ENCODE measurements at places on chromosomes 6 and 20.

DNA sequence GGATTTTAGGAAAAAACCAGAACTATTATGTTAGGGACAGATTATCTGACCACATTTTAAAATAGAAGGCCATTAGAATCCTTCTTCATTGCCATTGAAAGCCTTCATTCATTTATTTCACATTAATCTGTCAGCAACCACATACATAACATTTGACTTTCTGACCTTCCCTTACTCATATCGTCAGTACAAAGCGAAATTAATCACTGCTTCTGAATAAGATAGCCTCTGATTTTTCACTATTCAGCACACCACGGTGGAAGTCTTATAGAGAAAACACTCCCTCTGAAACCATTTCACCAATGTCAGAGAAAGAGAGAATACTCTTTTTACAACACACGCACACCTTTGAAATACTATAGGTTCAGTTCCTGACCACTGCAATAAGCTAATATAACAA lies 442.5 kb upstream of the ID4 start:
- no peak for DNase-seq

- DNase-seq = no peak
These were observed 22.2 kb downstream of the BANF2 start for GRCh38 chr20:17721802-17722486.

- no peak for DNase-seq
These were observed 228.3 kb upstream of the PDE10A start for GRCh38 chr6:165891320-165891719.

GRCh38 chr6:54716877-54717276 lies 129.7 kb upstream of the FAM83B start:
- DNase-seq = no peak

- DNase-seq = no peak
These were observed 36.5 kb upstream of the TBC1D7 start for GRCh38 chr6:13364842-13365241.

- no peak for DNase-seq
These were observed 226.4 kb downstream of the CLIC5 start for GRCh38 chr6:45789238-45789637.

GRCh38 chr6:105839266-105839665 lies 246.9 kb upstream of the PRDM1 start:
- no peak for DNase-seq

DNA sequence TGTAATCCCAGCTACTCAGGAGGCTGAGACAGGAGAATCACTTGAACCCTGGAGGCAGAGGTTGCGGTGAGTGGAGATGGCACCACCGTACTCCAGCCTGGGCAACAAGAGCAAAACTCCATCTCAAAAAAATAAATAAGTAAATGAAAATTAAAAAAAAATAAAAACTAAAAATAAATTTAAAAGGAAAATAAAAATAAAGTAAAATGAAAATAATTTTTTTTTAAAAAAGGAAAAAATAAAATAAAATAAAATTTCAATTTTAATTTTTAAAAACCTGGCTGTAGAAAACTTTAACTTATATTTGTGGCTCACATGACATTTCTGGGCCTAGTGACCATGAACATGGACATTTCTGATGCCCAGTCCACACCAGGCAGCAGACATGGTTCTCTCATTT lies 16.1 kb downstream of the HCK start:
- DNase-seq = no peak

- DNase-seq = no peak
These were observed 718.9 kb downstream of the EYS start for GRCh38 chr6:64988148-64988547.

- no peak for DNase-seq
These were observed 175.8 kb upstream of the ARID1B start for GRCh38 chr6:156601152-156602065.

DNA sequence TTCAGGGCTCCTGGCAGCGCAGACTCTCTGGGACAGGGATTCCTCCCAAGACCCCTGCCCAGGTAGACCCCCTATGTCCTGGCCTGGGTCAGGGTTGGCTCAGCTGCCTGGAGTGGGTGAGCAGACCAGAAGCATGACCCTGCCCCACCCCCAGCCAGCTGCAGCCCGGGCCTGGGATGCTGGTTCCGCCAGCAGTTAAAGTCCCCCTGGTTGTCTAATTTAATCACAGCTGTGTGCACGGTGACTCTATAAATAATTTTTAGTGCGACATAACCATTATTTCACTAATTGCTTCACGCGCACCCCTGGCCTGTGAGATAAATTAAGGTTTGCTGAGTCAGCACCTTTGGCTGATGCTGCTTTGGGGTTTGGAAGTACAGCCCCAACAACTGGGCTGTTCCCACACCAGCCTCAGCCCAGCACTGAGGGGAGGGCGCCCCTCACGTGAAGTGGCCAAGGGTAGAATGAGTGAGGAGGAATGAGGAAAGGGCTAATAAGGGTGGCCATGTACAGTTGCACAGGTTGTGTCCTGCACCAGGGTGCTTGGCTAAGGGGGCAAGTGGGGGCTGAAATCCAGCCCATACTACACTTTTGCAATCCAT lies 26.1 kb upstream of the CDH22 start:
- DNase-seq = no peak

DNA sequence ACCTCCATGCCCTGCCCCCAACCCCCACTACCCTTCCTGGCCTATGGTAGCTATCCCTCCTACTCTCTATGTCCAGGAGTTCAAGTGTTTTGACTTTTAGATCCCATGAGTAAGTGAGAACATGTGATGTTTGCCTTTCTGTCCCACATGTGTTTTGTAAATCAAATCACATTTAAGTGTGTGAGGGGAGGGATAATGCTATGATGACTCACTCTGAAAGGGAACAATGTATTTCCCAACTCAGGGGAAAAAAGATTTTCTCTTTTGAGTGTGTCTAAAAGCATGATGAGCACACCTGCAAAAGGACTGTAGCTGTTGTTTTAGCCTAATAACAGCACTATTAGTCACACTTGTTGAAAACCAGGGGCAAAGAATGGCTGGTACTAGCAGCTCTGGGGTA lies 193.7 kb downstream of the GJA10 start:
- DNase-seq = no peak

GRCh38 chr6:128511506-128511905 lies 8.9 kb downstream of the PTPRK start:
- DNase-seq = no peak

- no peak for DNase-seq
These were observed 19.6 kb downstream of the SLC22A2 start for GRCh38 chr6:160238761-160239751.

- DNase-seq = no peak
These were observed 27.9 kb upstream of the TBC1D7 start for GRCh38 chr6:13355999-13356785.

DNA sequence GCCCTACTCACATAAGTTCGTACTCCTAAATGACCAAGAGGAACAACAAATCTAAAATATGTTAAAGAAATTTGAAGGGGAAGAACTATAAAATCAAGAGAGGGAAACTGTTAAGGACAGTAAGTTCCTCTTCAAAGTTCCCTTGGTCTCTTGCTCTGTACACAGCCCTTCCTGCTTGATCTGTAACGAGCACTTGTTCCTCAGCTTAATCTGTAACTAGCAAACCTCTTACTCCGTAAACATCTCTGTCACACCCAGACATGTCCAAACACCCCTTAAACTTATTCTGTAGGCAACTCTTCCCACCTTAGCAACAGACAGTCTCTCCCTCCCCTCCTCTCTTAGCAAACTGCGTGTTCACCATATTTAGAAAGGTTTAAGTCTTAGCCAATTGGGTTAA lies 29.9 kb downstream of the PLN start:
- DNase-seq = no peak

DNA sequence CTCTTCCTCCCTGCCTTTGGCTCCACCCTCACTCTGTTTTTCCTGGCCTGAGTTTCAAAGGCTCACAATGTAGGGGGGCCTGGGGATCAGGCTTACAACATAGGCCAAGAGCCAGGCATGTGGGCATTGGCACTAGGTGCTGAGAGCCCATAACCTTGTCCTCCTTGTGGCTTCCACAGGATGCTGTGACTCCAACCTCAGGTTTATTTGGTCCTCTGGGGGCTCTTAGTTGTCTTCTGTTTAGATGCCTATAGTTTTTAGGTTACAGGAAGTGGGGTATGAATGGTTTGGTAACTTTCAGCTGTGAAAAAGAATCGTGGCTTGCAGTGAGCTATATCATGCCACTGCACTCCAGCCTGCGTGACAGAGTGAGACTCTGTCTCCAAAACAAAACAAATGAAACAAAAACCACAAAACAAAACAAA lies 25.6 kb downstream of the MMP24 start:
- peak; percentile 36 for DNase-seq

DNA sequence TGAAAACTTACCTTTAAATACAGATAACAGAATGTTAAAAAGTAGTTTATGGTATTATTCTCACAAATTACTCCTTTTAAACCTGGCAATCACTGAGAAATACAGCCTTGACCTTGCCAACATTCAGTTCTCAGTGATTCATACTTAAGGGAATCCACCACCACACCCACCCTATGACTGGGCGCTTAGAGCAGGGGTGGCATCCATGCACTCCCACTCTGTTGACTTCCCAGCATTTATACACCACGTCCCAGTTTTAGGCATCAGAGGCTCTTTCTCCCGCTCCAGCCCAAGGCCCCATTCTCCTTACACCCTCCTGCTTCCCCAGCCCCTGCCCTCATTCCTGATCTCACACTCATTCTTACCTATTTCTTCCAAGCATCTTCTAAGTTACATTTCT lies 16.3 kb downstream of the TRAF3IP2 start:
- no peak for DNase-seq

GRCh38 chr6:73041051-73041450 lies 184.2 kb downstream of the KHDC1L start:
- DNase-seq = no peak

- no peak for DNase-seq
These were observed 2.6 kb downstream of the ARMC2 start for GRCh38 chr6:108850669-108851465.

GRCh38 chr20:58877050-58877975 lies 24.8 kb downstream of the GNAS start:
- DNase-seq = no peak

DNA sequence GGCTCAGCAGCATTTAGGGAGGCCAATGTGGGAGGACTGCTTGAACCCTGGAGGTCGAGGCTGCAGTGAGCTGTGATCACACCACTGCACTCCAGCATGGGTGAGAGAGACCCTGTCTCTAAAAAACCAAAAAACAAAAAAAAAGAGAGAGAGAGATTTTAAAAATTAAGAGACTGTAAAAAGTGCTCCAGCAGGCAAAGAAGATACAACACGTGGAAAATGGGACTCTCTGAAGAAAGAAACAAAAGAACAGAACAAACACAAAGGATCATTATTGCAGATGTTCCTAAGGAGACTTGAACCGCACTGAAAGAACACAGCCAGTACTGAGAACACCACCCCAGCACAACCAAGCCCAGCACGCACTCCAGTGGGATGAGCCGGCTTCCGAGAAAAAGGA lies 74.2 kb downstream of the TAF4 start:
- DNase-seq = no peak

- DNase-seq = no peak
These were observed 54.8 kb upstream of the SGK1 start for GRCh38 chr6:134372603-134373281.

- DNase-seq = no peak
These were observed 365.1 kb upstream of the SOX4 start for GRCh38 chr6:21228411-21228810.

GRCh38 chr6:31287619-31288018 lies 15.7 kb upstream of the HLA-C start:
- DNase-seq = no peak

DNA sequence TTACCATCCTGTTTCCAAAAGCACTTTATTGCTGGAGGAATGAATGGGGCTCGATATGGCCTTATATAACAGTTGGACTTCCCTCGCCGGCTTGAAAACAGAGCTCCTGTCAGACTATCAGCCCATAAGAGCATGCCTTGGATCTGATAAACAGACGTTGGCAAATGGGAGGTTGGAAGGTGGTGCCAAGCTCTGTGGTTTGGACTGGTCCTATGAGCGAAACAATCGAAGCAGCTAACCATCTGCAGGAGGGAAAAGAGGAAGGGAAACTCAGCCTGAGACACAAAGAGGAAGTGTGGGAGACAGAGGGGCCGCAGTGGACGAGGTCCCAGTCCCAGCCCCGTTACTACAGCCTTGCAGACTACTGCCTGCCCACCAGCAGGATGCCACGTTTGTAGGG lies 92.9 kb downstream of the TFAP2C start:
- DNase-seq = no peak

DNA sequence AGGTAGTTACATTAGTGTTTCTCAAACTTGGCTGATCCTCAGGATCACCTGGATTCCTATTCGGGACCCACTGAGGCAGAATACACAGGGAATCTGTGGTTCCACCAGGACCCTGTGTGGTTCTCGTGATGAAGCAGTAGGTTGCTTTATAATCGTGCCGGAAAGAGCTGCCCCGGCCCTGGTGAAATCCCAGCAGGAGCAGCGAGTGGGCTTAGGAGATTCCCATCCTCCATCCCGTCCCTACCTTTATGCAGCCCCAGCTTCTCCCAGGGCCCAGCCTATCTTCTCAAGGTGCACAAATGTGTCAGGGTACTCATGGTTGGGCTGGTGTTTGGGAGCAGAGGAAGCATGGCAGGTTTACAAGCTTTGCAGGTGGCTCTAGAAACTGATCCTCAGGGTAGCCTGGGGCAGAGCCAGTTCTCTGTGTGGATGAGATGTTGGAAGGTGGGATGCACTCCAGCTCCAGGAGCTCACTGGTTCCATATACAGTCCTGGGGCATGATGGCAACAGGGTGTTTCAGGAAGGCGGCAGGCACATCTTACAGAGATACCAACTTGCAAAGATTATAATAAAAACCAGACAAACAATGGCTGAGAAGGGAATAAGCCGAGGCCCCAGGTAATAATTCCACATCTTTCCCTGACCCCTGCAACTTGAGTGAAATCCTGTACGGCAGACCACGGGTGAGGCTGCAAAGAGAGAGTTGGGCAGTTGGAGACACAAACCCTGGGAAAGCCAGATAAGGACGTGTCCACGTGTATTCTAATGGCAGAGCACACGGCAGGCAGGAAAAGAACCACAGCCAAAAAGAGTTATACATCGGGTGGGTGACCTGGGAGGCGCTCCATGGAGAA lies 5.9 kb downstream of the SLC22A1 start:
- no peak for DNase-seq

GRCh38 chr20:62428396-62429295 lies 1.3 kb upstream of the RBBP8NL start:
- DNase-seq = no peak

DNA sequence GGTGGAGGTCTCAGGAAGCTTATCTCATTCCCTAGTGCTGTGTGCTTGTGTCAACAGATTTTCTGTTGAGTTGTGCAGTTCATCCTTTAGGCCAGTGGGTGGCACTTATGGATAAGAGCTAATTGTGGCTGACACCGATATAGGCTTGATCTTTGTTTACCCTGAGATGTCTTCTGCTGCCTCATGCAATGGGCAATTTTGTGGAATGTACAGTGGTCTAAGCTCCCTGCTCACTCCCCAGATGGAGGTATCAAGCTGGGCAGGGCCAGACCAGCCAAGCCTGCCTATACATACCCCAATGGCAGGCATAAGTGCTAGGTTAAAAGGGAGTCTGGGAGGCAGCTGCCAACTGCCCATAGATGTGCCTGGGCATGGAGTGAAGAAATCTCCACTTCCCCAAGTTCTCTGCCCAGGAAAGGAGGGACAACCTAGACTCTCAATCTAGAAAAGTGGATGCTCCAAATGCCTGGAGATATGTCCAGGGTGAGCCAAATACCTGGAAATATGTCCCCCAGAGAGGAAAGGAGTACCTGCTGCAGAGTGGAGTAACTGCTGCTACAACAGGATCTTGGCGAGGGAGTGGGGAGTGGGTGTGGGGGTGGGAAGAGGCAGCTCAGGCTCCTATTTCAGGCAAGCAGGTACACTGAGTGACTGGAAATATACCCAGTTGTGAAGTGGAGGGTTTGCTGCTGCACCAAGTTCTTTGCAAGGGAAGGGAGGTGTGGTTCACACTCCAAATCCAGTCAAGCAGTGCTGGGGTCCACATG lies 53.2 kb upstream of the ARG1 start:
- peak; percentile 18 for DNase-seq

GRCh38 chr6:152094992-152095592 lies 287.6 kb downstream of the ESR1 start:
- no peak for DNase-seq

Measured in activated effector memory CD4-positive, alpha-beta T cell treated with Interleukin-2 at 50 U/mL for 16 hours (primary cell).